Fibroblast of lung (primary cell): ENCODE measurements at places on chromosomes 11 and 22.

DNA sequence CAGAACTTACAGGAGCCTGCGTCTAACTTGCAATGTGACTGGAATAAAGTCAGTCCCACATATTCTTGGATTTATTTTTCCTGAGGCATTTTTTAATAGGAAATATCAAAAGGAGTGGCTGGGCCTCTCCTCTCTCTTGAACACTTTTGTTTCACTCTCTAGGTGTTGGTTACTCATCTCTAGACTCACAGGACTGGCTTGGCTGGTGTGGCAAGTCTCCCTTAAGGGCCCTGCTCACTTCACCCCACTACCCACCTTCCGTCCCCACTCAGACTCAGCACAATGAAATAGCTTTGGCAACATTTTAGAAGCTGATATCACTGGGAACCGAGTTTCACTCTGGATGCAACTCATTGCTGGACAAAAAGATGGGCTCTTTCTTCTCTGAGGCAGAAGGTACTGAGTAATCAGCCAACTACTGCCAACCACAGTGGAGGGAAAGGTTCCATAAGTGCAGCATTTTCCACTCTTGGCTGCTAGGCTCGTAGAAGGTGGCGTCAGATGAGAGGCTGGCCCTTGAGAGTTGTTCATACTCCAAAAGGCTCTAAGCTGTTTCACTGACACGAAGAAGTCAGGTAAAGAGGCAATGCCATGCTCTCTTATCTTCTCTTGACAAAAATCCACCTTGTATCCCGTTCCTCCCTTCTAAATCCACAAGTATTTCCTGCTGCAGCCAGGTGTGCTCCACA is 390.6 kb downstream of the SOX6 start:
- no peak for DNase-seq

GRCh38 chr11:121924191-121924590 is 191.8 kb downstream of the BLID start:
- no peak for DNase-seq

DNA sequence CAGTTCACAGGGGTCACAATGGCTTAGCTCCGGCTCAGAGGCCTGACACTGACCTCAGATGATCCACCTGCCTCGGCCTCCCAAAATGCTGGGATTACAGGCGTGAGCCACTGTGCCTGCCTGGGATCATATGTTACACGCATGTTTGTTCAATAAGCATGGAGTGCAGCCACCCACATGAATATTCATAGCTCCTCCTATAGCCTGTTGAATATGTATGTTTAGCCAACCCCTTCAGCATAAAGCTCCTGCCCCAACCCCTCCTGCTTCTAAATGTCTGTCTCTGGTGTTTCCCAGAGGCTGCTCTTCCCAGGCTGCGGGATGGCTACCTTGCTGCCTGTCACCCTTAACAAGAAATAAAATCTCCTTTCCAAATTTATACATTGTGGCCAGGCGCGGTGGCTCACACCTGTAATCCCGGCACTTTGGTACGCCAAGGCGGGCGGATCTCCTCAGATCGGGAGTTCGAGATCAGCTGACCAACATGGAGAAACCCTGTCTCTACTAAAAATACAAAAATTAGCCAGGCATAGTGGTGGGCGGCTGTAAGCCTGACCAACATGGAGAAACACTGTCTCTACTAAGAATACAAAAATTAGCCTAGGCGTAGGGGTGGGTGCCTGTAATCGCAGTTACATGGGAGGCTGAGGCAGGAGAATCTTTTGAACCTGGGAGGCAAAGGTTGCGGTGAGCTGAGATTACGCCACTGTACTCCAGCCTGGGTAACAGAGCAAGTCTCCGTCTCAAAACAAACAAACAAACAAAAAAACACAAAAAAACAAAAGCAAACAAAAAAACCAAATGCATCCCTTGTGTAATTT is 1.1 kb upstream of the APOBEC3F start:
- no peak for DNase-seq

DNA sequence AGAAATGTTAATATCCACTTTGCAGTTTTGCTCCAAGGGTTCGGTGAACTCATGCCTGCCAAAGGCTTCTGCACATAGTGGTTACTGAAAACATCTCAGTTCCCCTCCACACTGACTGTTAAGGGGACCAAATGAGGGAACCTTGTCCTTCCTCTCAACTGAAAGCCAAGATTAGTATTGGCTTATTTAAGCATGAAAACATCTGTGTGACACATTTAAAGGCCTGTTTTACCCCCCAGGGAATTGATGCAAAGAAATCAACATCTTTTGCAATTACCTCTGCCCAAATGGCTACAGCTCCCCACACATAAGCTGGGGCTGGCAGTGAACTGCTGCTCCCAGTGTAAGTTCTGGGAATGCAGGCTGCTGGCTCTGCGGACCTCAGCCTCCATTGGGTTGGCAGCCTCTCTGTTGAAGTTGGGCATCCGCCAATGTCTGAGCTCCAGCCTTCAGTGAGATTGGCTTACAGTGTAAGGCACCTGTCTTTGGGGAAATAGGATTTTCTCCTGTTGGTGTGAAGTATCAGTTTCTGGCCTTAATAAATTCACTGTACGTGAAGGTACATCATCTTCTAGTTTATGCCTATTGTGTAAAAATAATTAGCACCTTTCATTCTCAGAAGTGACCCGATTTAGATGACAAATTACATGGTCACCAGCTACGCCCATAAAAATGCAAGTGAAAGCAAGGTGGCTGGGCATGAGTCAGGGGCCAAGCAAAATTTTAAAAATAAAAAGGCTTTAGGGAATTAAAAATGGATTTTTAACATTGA is 213.4 kb upstream of the SYN3 start:
- DNase-seq: peak; percentile 7

- peak; percentile 6 for DNase-seq
Measured at GRCh38 chr22:35688913-35689675, 28.6 kb upstream of the APOL5 start.

DNA sequence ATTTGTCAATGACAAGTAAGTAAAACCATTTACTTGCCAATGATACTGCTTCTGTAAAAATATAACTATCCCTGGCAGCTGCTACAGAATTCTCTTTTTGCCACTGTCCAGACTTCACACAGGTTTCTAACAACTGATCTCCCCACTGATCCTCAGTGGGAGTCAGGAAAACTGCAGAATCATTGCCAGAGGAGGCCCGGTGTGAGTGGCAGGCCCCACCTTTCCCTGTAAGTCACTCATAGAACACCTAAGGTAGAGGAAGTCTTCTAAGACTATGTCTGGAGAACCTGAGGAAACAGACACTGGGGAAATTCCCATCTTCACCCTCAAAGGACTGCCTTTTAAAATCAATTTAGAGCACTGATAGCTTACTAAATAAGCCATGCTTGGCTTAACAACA is 66.3 kb downstream of the ZC3H12C start:
- DNase-seq: no peak

DNA sequence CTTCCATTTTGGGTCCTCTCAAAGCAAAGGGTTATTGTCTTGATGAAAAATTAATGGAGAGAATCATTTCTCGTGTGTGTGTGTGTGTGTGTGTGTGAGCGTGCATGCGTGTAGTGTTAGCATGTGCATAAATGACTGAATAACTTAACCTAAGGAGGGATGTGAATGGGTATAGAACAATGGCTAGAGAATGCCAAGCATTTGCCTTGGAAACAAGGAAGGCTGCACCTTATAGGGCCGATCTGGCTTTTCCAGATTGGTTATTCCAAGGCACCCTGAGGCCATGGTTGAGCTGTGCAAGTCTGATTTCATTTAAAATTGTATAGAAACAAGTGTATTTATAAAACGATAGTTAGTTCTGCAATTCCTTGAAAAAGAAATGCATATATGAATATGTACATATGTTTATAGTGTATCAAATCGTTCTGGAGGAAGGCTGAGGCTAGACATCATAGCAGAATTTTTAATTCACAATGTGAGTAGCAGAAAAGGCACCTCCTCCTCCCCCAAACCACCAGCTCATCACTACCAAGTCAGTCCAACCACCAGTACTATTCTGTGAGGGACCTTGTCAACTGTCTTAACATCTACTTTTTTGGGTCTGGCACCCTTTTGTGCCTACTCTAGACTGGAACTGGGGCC is 322.7 kb upstream of the ISX start:
- DNase-seq: no peak

GRCh38 chr11:20336056-20336455 is 27.5 kb upstream of the HTATIP2 start:
- DNase-seq: no peak

DNA sequence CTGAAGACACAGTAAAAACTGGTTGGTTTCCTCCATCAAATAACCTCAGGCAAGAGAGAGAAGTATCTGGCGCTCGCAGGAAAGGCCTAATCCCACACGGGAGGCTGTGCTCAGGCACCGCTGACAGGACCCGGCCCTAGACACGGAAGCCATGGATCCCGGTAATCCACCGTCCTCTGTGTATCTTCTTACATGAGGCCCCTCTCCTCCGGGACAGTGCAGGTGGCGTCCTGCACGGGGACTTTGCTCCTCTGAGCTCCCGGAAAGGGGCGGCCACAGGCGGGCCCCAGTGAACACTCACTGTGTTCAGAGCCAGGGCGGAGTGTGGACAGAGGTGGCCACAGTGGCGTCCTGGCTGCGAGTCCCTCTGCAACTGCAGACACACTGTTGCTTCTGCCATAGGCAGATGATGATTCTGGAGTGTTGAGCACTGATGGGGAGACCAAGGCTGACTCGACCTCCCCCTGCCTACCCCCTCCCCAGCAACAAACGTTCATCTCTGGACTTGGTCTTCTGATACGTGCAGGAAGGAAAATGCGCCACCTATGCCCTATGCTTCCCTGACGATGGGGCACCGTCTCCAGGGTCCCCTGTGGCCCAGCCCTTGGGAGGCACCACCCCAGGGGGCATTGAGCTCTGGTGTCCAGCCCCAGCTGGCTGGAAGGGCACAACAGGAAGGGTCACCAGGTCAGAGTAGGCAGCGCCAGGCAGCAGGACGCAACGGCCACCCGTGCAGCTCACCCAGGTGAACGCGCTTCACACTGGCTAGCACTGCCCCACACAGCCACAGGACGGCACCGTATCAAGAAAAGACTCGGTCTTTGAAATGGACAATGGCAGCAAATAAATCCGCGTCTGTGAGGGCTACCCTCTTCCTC is 95.7 kb downstream of the TRMU start:
- no peak for DNase-seq
